HT1080 (cell line): ENCODE measurements at places on chromosomes 7 and 10.

GRCh38 chr7:32502728-32503127 lies 7.4 kb downstream of the AVL9 start:
- no peak for DNase-seq

- peak; percentile 100 for DNase-seq
Observed at GRCh38 chr10:80158598-80159127, 26.1 kb downstream of the PLAC9 start.

DNA sequence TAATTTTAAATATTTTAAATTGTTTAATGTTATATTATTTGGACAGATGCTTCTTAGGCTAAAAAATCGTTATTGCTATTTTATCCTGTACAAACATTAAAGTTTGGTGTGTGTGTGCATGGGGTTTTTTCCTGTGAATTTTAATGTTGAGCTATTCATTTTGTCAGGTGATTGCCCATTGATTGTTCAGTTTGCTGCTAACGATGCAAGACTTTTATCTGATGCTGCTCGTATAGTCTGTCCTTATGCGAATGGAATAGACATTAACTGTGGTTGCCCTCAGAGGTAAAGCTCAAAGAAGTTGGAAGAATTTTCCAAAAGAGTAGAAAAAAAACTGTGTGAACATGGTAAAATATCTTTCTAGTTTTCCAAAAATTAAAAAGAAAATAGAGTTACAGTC lies 6.5 kb upstream of the BCAP29 start:
- DNase-seq: no peak

- no peak for DNase-seq
Observed at GRCh38 chr10:87750817-87751216, 67.2 kb downstream of the ATAD1 start.
